ENCODE measurements at places on chromosomes 12 and 14.

GRCh38 chr14:68687746-68688145 lies 105.1 kb downstream of the ZFP36L1 start:
- peaks cover 7% of the 10 kb centered on the region for H3K27me3 ChIP-seq
- H3K36me3 ChIP-seq, result peaks cover 14% of the 10 kb centered on the region
- peak overlapping the region; percentile 85 for H3K27ac ChIP-seq
- H3K4me3 ChIP-seq, result peak overlapping the region; percentile 32
- no peak for DNase-seq
- peaks cover 100% of the 10 kb centered on the region for H3K4me1 ChIP-seq

GRCh38 chr12:127861406-127861805 lies 405.6 kb upstream of the TMEM132C start:
- no peak overlapping the region for H3K4me3 ChIP-seq
- DNase-seq, result no peak

DNA sequence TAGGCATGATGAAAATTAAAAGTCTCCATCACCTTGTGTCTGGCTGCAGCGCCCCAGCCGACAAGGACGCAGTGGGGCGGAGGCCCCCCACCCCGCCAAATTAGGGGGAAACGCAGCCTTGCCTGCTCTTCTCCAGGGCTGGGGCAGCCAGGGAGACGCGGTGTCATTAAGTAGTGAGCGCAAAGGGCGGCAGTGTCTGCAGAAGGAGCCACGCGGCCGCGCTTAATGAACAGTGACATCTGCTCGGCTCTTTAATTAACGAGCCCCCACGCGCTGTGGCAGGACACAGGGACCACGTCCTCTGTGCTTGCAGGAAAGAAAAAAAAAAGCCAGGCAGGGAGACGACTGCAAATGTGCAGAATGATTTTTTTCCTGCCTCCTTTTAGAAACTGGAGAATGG lies 93.4 kb upstream of the NCOR2 start:
- no peaks in the 10 kb centered on the region for H3K36me3 ChIP-seq
- H3K4me1 ChIP-seq, result peaks cover 24% of the 10 kb centered on the region
- H3K4me3 ChIP-seq, result no peak overlapping the region
- peak; percentile 38 for DNase-seq
- H3K27me3 ChIP-seq, result peaks cover 73% of the 10 kb centered on the region

- DNase-seq, result no peak
- peaks cover 24% of the 10 kb centered on the region for H3K4me1 ChIP-seq
- H3K27me3 ChIP-seq, result peaks cover 4% of the 10 kb centered on the region
- no peak overlapping the region for H3K4me3 ChIP-seq
- no peaks in the 10 kb centered on the region for H3K36me3 ChIP-seq
These were observed 2.3 kb upstream of the KRT5 start for GRCh38 chr12:52522346-52523011.

DNA sequence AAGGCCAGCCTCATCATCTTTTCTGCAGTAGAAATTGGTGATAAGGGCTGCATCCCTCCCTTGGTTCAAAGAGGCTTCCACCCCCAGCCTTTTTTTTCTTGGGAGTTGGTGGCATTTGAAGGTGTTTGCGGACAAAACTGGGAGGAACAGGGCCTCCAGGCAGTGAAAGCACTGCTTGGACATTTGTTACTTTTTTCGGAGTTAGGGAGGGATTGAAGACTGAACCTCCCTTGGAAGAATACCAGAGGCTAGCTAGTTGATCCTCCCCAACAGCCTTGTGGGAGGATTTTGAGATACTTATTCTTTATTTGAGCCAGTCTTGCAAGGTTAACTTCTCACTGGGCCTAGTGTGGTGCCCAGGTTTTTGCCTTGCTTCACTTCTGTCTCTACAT lies 3.2 kb downstream of the PABPN1 start:
- DNase-seq, result no peak
- H3K4me1 ChIP-seq, result peaks cover 53% of the 10 kb centered on the region
- H3K4me3 ChIP-seq, result peak overlapping the region; percentile 52
- H3K36me3 ChIP-seq, result peaks cover 48% of the 10 kb centered on the region
- peak overlapping the region; percentile 64 for H3K27ac ChIP-seq

- DNase-seq, result no peak
- peaks cover 11% of the 10 kb centered on the region for H3K27me3 ChIP-seq
- H3K27ac ChIP-seq, result no peak overlapping the region
These were observed 10.0 kb upstream of the ITGA5 start for GRCh38 chr12:54429014-54429471.

DNA sequence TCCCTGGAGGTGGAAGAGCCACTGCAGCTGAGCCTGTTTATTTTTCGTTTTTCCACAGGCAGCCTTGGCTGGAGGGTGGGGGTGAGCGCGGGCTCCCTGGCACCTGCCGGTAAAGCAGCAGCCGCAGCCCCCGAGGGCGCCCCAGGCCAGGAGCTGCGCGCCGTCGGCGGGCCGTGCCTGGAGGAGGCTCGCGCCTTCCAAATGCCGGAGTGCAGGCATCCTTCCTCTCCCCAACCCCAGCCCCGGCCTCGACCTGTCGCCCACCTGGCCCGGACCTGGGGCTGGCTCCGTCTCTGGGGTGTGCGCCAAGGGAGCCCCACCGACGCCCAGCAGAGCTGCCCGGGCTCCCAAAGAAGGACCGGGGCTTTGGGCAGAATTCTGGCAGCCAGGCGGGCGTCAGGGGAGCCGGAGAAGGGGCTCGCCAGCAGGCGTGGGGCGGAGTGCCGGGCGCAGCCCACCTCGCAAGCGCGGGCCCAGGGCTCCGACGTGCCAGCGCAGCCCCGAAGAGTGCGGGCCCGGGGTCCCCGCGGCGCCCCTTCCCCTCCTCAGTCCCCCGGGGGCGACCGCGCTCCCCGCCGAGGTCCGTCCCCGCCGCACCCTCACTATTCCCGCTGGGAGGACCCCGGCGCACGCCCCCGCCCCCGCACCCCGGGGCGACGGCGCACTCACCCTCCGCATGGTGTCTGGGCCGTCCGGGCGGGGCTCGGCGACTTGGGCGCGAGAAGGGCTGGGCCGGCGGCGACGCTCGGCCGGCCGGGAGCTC lies 130.3 kb downstream of the NDUFA12 start:
- peaks cover 42% of the 10 kb centered on the region for H3K4me1 ChIP-seq
- H3K27ac ChIP-seq, result no peak overlapping the region
- H3K36me3 ChIP-seq, result peaks cover 5% of the 10 kb centered on the region
- H3K27me3 ChIP-seq, result peaks cover 67% of the 10 kb centered on the region

- peaks cover 15% of the 10 kb centered on the region for H3K4me1 ChIP-seq
- DNase-seq, result no peak
- H3K4me3 ChIP-seq, result no peak overlapping the region
- H3K36me3 ChIP-seq, result no peaks in the 10 kb centered on the region
- no peak overlapping the region for H3K27ac ChIP-seq
These were observed 83.2 kb downstream of the PITPNM2 start for GRCh38 chr12:123067654-123068053.

- DNase-seq, result no peak
- H3K27ac ChIP-seq, result no peak overlapping the region
- peaks cover 76% of the 10 kb centered on the region for H3K27me3 ChIP-seq
- H3K36me3 ChIP-seq, result no peaks in the 10 kb centered on the region
- H3K4me3 ChIP-seq, result peak overlapping the region; percentile 47
These were observed 173.1 kb upstream of the RTL1 start for GRCh38 chr14:101076451-101077198.

DNA sequence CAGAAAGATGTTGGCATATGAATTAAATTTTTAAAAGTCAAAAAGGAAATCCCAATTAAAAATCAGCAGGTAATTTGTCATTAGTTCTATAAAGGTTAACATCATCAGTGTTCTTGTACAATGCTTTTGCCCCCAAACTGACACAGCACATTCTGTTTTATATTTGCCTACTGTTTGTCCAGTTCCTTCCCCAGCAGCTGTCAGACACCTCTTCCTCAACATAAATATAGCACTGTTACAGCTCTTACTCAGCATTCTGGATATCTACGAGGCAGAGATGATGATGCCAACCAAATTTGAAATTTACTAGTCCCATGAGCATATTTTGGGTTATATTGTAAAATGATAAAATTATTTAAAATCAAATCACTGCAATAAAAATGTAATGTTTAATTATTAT lies 124.6 kb downstream of the SINHCAF start:
- peaks cover 13% of the 10 kb centered on the region for H3K4me1 ChIP-seq
- H3K4me3 ChIP-seq, result no peak overlapping the region
- H3K27ac ChIP-seq, result no peak overlapping the region
- no peaks in the 10 kb centered on the region for H3K36me3 ChIP-seq
- peaks cover 4% of the 10 kb centered on the region for H3K27me3 ChIP-seq

- peaks cover 3% of the 10 kb centered on the region for H3K27me3 ChIP-seq
- peaks cover 44% of the 10 kb centered on the region for H3K36me3 ChIP-seq
- no peak for DNase-seq
- H3K4me1 ChIP-seq, result no peaks in the 10 kb centered on the region
- no peak overlapping the region for H3K4me3 ChIP-seq
These were observed 68.7 kb downstream of the BORCS5 start for GRCh38 chr12:12425616-12426015.
